ENCODE measurements at places on chromosomes 6 and 20.

DNA sequence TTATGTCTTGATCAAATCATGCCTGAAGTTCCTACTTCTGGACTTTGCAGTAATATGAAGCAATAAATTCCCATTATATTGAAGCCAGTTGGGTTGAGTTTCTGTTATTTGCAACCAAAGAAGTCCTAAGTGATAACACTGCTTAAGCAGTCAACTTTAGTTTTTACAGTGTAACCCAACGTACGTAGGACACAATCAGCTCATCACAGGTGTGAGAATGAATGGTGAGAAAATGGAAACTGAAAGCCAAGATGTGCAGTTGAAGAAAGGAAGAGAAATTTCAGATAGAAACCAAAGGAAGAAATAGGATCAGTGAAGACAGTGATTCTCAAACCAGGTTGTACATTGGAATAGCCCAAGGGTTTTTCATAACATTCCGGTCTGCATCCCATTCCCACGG is 211.4 kb upstream of the ZFP64 start:
- H3K27ac ChIP-seq = no peak overlapping the region
- H3K4me1 ChIP-seq = peaks cover 15% of the 10 kb centered on the region
- H3K36me3 ChIP-seq = no peaks in the 10 kb centered on the region

GRCh38 chr20:21511850-21512633 is 1.8 kb downstream of the NKX2-2 start:
- peak overlapping the region; percentile 64 for H3K4me3 ChIP-seq
- peaks cover 79% of the 10 kb centered on the region for H3K27me3 ChIP-seq
- no peak for DNase-seq
- H3K36me3 ChIP-seq = peaks cover 5% of the 10 kb centered on the region
- H3K4me1 ChIP-seq = peaks cover 51% of the 10 kb centered on the region

DNA sequence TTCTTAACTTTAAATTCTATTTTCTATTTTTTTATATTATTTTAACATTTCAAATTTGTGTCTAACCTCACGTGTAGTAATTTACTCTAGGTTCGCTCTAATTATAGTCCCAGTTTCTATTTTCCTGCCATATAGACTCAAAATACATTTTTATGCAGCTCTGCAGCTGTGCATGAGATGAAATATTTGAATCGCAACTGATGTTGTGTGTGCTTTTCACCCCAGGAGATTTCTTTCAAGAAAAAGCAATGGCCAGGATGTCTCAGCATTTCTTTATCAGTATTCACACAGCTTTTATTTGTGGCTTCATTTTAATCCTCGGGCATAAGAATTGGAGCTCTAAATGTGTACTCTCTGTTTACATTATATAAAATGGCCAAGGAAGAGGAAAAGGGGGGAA is 157.6 kb downstream of the HDGFL1 start:
- no peaks in the 10 kb centered on the region for H3K4me1 ChIP-seq
- no peak for DNase-seq
- H3K27me3 ChIP-seq = no peaks in the 10 kb centered on the region
- H3K4me3 ChIP-seq = no peak overlapping the region
- H3K36me3 ChIP-seq = no peaks in the 10 kb centered on the region

GRCh38 chr6:90805619-90806155 is 218.8 kb upstream of the MAP3K7 start:
- H3K36me3 ChIP-seq = no peaks in the 10 kb centered on the region
- no peak overlapping the region for H3K4me3 ChIP-seq
- no peaks in the 10 kb centered on the region for H3K4me1 ChIP-seq
- H3K27me3 ChIP-seq = no peaks in the 10 kb centered on the region
- no peak for DNase-seq
- H3K27ac ChIP-seq = no peak overlapping the region

DNA sequence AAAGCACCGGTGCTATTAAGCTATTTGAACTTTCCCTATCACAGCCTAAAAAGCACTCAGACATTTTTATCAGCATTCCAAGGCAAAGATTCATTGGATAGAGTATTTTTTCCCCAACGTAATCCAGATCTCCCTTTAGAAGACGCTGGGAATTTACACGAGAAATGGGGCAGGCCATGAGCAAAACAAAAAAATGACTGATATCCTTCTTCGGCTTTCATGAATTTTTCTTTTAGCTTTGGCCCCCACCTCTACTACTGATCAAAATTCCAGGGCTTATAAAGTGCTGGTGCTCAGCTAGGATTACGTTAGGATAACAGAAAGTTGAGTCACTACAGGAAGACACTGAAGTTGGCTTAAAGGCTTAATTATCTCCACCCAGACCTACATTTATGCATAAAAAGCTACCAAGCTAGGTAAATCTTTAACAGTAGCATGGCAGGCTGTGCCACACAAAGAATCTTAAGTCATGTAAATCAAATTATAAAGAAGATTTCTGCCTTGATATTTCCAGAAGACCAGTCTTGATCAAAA is 418.5 kb upstream of the BTBD3 start:
- no peaks in the 10 kb centered on the region for H3K36me3 ChIP-seq
- H3K4me1 ChIP-seq = no peaks in the 10 kb centered on the region
- DNase-seq = no peak
- no peak overlapping the region for H3K4me3 ChIP-seq
- H3K27me3 ChIP-seq = no peaks in the 10 kb centered on the region

DNA sequence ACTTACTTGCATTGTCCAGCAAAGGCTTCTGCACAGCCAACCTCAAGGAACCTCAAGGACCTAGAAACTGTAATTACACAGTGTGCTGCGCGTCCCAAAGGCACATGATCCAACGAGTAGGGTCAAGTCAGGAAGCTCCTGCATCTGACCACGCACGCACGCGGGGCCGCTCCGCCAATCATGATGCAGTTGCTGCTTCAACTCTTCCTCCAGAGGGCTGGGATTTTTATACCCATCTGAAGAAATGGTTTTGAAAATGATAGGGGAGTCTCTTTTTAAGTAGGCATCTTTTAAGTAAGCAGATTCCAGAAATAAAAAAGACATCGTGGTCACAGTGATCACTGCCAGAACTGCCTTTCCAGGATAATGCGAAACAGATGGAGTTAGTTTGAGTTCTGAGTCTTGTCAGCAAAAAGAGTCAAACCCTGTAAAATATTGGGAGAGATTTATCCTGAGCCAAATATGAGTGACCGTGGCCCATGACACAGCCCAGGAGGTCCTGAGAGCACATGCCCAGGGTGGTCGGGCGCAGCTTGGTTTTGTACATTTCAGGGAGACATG is 34.0 kb downstream of the KIF25 start:
- H3K4me3 ChIP-seq = no peak overlapping the region
- H3K36me3 ChIP-seq = no peaks in the 10 kb centered on the region
- peaks cover 35% of the 10 kb centered on the region for H3K27me3 ChIP-seq
- DNase-seq = no peak

DNA sequence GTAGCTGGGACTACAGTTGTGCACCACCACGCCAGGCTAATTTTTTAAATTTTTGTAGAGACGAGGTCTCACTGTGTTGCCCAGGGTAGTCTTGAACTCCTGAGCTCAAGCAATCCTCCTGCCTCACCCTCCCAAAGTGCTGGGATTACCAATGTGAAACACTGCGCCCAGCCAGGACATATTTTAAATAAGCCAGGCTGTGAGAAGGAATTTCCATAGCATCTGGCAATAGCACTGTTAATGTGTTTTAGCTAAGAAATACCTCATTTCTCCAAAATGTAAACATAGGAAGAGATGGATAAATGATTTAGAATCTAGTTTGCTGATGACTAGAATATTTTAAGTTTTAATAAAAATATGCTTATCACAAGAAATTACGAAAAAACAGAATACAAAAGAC is 27.0 kb upstream of the SLA2 start:
- H3K4me3 ChIP-seq = no peak overlapping the region
- H3K4me1 ChIP-seq = no peaks in the 10 kb centered on the region
- no peak overlapping the region for H3K27ac ChIP-seq
- H3K27me3 ChIP-seq = no peaks in the 10 kb centered on the region
- peaks cover 14% of the 10 kb centered on the region for H3K36me3 ChIP-seq

GRCh38 chr6:109060571-109060970 is 34.1 kb downstream of the SESN1 start:
- H3K4me3 ChIP-seq = no peak overlapping the region
- H3K4me1 ChIP-seq = peaks cover 29% of the 10 kb centered on the region
- H3K27me3 ChIP-seq = no peaks in the 10 kb centered on the region
- peaks cover 3% of the 10 kb centered on the region for H3K36me3 ChIP-seq
- no peak for DNase-seq

DNA sequence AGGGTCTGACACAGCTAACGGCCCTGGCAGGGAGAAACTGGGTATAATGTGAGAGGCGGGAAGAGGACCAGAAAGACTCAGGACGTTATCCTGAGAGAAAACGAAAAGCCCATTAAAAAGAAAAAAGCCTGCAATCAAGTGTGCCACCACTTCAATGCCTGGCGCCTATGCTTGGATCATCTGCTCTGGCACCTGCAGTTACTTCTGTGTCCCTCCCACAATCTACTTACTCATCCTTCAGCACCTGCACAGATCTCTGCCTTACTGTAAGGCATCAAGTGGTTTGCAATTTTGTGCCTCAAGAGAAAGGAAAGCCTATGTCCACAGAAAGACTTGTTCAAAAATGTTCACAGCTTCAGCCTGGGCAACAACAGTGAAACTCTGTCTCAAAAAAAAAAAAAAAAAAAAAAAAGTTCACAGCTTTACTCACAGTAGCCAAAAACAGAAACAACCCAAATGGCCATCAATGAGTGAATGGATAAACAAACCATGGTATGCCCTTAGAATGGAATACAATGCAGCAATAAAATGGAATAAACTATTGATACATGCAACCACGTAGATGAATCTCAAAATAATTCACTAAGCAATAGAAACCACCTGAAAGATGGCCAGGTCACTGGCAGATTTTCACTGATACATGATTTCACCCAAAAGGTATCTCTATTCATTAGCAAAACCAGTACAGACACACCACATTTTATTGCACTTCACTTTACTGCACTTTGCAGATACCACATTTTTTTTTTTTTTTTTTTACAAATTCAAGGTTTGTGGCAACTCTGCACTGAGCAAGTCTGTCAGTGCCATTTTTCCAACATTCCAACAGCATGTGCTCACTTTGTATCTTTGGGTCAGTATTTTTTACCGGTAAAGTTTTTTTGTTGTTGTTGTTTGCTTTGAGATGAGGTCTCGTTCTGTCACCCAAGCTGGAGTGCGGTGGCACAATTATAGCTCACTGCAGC is 48.6 kb downstream of the ABHD12 start:
- peaks cover 23% of the 10 kb centered on the region for H3K36me3 ChIP-seq
- H3K4me3 ChIP-seq = no peak overlapping the region
- peaks cover 29% of the 10 kb centered on the region for H3K4me1 ChIP-seq

- no peak for DNase-seq
- peaks cover 5% of the 10 kb centered on the region for H3K4me1 ChIP-seq
- H3K4me3 ChIP-seq = no peak overlapping the region
- H3K27ac ChIP-seq = no peak overlapping the region
- no peaks in the 10 kb centered on the region for H3K36me3 ChIP-seq
- H3K27me3 ChIP-seq = peaks cover 45% of the 10 kb centered on the region
Observed at GRCh38 chr6:39053854-39054576, 5.4 kb downstream of the GLP1R start.

GRCh38 chr6:103210686-103211085 is 1649.0 kb downstream of the HACE1 start:
- DNase-seq = no peak
- H3K4me1 ChIP-seq = no peaks in the 10 kb centered on the region
- H3K27ac ChIP-seq = no peak overlapping the region
- no peak overlapping the region for H3K4me3 ChIP-seq
- H3K36me3 ChIP-seq = no peaks in the 10 kb centered on the region

DNA sequence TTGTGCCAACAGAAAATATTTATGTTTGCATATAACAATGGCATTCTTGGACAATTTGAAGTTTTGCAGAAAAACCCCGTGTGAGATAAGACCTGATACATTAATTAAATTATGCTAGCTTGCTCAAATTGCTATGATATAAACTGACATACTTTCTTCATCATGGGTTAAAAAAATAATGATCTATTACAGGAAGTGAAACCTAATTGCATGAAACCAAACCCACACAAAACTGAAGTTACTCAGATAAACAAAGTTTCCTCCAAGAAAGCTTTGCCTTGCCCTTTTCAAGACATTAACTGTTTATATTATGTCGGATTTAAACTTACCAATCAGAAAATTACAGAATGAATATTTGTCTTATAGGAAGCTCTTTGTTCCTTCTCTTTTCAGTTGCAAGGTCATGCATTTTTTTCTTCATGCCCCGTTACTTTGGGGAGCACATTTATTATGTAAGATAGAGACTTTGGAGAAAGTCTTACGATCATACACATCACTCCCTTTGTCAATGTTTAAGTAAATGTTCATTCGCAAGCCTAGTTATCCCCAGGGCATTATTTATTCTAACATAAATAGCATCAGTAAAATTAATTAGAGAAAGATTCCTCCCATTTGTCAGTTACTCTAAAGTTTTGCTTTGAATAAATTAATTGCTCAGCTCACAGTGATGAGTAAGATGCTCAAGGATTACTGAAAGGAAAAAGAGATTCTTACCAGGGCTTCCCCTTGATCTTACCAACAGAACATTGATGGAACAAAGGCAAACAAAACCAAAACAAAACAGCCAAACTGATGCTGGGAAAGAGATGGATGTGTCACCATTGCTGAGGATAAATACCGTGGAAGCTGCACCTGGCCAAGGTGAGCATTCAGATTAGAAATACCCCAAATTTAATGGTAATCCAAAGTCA is 14.8 kb upstream of the TMEM244 start:
- H3K4me3 ChIP-seq = peak overlapping the region; percentile 49
- no peak for DNase-seq
- no peaks in the 10 kb centered on the region for H3K27me3 ChIP-seq
- H3K36me3 ChIP-seq = peaks cover 4% of the 10 kb centered on the region
- peaks cover 30% of the 10 kb centered on the region for H3K4me1 ChIP-seq
- peak overlapping the region; percentile 54 for H3K27ac ChIP-seq

DNA sequence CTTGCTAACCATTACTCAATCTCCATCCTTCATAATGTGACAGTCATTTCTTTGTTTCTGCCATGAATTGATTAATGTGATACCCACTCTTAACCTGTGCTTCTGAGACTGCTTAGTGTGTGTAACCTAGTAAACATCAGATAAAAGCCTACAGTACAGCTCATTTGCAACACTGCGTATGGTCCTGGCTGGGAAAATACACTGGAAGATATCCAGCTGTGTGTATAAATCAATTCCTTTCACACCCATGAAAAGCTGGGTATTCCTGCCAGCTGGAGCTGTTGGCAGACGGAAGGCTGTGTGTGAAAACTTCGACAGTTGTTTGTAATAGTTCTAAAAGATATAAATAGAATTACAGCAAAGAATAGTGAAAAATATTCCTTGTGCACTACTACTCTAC is 509.2 kb downstream of the FRK start:
- no peak overlapping the region for H3K27ac ChIP-seq
- no peak for DNase-seq
- no peaks in the 10 kb centered on the region for H3K4me1 ChIP-seq
- no peak overlapping the region for H3K4me3 ChIP-seq
- H3K36me3 ChIP-seq = no peaks in the 10 kb centered on the region

DNA sequence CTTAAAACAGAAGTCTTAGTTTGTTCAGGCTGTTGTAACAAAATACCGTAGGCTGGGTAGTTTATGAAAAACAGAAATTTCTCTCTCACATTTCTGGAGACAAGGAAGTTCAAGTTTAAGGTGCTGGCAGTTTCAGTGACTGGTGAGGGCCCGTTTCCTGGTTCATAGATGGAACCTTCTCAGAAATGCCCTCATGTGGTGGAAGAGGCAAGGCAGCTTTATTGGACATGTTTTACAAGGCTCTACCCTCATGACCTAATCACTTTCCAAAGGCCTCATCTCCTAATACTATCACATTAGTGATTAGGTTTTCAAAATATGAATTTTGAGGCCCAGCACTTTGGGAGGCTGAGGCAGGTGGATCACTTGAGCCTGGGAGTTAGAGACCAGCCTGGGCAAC is 2.4 kb downstream of the HEBP2 start:
- H3K4me3 ChIP-seq = no peak overlapping the region
- no peaks in the 10 kb centered on the region for H3K27me3 ChIP-seq
- DNase-seq = no peak
- no peak overlapping the region for H3K27ac ChIP-seq
- H3K4me1 ChIP-seq = peaks cover 29% of the 10 kb centered on the region

All from stimulated activated naive B cell treated with anti-CD40 and anti-IgM and Interleukin-4, amounts not matched to agents 10 μg/mL and 1 μg/mL and 100 μg/mL, for 72 hours (primary cell).